HTR-8/SVneo (cell line): ENCODE measurements at places on chromosomes 1 and 21.

DNA sequence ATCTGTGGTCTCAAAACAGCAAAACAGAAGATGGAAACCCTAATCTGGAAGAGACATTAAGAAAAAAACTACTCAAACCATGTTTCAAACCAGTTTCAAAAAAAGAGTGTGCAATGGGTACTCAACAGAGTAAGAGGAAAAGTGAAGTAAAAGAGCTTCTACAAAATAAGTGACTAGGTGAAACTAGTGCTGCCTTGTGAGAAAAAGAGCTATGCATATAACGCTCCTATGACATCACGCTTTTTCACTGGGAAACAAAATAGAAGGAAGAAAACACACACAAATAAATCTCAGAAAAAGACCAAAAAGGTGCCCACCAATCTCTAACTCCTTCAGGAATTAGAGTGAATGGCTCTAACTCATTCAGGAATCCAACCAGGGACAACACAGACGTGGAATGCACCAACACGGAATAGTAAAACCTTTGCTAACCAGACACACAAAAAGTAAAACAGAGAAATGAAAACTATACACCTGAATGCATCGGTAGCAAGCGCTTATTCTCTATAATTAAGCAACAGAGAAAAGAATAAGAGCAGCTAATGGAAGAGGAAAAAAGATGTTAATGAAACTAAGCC lies 1.3 kb downstream of the FOXJ3 start:
- DNase-seq, result no peak

GRCh38 chr1:69595486-69595885 lies 27.8 kb downstream of the LRRC7 start:
- no peak for DNase-seq

- no peak for DNase-seq
Observed at GRCh38 chr1:90155721-90156487, 161.0 kb downstream of the ZNF326 start.

GRCh38 chr1:115141145-115141454 lies 51.8 kb upstream of the TSPAN2 start:
- no peak for DNase-seq

DNA sequence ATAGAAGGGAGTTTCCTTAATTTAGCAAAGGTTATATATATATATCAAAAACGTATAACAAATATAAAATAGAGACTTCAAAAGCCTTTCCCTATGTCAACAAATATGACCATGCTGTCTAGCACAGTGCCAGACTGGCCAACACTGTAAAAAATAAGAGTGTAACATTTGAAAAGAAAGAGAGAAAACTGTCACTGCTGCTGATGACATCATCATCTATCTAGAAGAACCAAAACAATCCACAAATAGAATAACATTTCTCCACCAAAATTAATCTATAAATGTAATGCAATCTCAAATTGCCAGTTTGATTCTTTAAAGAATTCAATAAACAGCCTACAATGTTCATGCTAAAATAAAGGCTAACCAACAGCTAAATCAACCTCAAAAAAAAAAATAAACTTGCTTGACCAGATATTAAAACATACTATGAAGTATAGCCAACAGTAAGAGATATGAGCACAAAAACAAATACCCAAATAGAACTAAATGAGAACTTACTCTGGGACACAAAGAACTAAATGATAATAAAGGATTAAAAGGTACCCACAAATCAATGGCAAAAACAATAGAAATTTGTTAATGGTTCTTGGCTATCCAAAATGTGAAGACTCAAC lies 50.2 kb downstream of the ENAH start:
- DNase-seq, result no peak

GRCh38 chr1:89276690-89277089 lies 4.0 kb upstream of the GBP5 start:
- no peak for DNase-seq

DNA sequence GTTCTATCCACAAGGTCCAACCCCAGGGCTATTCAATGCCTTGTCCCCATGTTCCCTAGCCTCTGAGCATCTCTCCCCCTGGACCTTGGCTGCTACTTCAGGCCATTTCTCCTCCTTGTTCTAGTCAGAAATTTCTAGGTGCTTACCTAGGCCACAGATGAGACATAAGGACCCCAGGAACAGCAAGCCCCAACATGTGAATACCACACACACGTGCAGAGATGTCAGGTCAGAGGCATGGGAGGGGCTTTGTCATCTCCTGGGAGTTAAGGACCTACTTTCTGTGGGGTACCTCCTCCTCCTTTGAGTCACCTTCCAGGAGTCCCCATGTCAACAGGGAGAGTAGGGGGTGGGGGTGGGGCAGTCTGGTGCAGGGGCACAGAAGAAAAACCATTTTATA lies 7.1 kb upstream of the RGS16 start:
- DNase-seq, result no peak

- no peak for DNase-seq
Observed at GRCh38 chr1:195733826-195734225, 874.4 kb downstream of the KCNT2 start.

DNA sequence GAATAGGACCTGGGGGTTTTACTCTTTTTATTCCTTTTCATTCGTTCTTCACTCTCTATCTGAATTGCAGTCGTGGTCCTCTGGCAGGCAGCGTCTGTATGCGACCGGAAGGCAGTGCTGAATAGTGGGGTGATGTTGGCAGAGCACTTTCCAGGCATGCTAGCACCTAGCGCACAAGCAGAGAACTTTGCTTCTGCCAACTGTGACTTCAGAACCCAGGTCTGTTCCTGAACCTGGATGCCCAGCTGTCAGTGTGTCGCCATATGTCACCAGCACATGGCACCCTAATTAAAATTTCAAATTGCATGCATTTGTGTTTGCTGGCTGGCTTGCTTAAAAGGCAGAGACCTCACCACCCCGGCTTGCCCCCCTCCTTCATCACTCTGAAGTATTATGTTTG lies 116.2 kb downstream of the NFIA start:
- DNase-seq, result no peak

- DNase-seq, result no peak
Observed at GRCh38 chr1:115505148-115505571, 136.6 kb upstream of the VANGL1 start.

GRCh38 chr1:83959824-83960498 lies 39.0 kb downstream of the TTLL7 start:
- DNase-seq, result no peak

DNA sequence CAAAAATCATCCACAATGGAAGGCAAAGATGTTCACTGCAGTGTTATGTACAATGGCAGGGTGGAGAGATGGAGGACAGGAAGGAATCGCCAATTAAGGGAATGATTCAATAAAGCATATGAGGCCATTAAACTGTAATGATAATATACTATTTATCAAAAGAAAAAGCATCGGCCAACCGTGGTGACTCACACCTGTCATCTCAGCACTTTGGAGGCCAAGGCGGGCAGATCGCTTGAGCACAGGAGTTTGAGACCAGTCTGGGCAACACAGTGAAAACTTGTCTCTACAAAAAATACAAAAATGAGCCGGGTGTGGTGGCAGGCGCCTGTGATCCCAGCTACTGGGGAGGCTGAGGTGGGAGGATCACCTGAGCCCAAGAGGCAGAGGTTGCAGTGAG lies 89.1 kb downstream of the SSBP3 start:
- DNase-seq, result no peak

- DNase-seq, result peak; percentile 97
Observed at GRCh38 chr21:45366931-45367401, 38.0 kb upstream of the COL18A1 start.

DNA sequence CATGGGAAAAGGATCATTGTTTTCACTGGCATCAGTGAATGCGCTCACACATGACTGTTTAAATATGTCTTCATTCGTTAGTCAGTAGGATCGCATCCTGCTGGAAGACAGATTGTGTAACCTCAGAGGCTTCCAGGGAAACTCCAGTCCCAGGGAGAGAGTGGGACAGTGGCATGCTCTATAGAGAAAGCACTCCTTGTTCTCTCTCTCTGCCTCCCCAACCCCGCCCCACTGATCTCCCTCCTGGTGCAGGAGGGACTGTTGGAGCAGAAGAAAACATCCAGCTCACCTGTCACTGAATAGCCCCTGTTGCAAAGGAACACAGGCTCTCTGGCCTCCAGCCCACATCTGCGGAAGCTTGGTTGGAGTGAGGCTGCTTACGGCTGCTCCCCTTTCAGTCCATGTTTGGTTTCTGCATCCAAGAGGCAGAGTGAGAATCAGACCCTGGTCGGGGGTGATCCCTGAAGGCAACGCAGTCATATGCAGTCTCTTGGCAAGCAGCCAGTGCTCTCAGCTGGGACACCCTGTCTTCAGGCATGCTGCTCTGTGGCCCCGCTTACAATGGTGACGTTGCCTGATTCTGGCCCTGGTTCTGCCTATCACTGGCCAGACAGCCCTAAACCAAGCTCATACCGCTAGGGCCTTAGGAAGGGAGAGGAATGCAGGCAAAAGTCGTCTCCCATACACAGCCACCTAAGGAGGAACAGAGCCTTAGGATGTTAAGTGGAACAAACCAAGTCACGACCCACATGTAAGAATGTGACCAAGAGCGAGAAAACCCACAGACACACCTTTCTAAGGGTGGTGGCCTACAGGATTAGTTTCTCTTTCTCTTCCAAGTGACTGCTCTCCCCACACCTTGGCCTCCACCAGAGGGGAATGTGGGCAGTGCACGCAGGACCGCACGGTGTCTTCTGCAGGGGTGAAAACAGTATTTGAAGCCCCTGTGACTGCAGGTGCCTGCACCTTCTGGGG lies 39.7 kb downstream of the BACE2 start:
- DNase-seq, result no peak

- DNase-seq, result no peak
Observed at GRCh38 chr1:32266921-32267591, 16.0 kb downstream of the LCK start.

GRCh38 chr1:1063945-1064831 lies 9.9 kb downstream of the RNF223 start:
- peak; percentile 95 for DNase-seq

DNA sequence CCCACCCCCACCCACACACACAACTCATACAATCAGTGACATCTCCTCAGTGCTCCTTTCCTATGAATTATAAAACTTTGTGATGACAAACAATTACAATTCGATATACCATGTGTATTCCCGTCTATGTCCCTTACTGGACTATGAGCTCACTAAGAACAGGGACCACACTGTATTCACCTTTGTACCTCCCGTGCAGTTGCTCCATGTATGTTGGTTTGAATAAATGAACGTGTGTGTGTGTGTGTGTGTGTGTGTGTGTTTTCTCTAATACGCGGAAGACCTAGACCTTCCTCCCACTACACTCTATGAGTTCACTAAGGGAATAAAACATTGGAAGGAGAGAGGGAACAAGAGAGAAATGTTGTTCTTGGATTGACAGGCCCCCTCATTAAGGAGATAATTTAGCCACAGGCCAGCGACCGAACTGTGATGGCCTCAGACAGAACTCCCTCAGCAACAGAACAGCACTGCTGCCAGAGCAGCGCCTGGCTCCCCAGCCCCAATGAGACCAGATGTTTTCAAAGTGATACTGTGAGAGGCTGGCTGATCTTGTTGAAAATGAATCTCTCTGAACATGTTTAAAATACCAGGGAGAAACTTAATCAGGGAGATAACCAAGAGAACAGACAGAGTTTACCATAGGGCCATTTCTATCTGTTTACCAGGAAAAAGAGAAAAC lies 21.7 kb downstream of the BCAR3 start:
- DNase-seq, result no peak

DNA sequence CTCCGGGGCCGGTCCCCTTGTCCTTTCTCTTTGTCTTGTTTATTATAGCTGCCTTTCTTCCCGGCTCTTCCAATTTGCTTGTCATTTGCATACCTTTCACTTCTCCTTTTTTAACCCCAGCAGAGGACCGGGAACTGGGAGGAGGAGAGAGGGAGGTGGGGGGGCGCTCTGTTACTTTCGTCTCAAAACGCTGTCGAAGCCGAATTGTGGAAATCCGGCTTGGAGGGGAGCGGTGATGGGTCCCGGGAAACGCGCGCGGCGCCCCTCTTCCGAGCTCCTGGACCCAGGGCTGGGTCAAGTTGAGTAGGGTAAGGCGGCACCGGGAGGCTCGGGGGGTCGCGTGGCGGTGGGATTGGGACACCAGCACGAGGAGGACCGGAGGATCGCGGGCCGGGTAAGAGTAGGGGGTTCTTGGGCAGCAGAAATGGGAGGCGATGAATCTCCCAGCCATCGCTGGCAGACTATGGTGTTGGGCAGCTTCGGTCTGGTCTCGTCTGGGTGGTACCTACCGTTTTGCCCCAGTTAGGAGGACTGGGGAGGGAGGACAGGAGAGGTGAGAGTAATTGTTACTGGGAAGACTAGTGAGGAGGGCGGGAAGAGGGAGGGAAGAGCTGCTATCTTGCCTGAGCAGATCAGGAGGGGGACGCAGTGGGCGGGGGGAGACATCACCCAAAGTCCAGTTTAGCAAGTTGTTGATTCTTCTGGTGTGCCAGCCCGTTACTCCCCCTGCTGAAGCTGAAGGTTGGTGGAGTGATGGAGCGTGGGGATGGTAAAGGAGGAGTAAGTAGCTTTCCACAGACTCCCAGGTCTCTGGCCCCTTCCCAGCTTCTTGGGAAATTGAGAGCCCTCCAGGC lies 1.5 kb downstream of the PROX1 start:
- DNase-seq, result no peak

GRCh38 chr1:63651161-63651701 lies 58.0 kb downstream of the PGM1 start:
- no peak for DNase-seq

DNA sequence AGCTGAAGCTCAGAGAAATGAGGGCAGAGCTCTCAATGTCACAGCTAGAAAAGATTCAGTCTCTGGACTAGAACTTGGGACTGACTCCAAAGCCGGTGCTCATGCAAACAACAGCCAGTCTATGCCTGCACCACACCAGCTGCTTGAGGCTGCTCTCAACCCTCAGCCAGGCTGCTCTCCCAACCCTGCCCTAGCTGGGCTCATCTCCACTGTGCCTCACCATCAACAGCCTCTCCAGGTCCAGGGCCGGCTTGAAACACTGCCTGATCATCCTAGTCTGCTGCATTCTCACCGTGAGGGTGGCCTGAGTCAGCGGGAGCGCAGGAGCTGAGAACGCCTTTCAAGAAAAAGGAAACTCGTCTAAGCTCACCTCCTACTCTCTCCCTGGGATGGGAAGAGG lies 94.5 kb downstream of the PTPRU start:
- DNase-seq, result no peak

DNA sequence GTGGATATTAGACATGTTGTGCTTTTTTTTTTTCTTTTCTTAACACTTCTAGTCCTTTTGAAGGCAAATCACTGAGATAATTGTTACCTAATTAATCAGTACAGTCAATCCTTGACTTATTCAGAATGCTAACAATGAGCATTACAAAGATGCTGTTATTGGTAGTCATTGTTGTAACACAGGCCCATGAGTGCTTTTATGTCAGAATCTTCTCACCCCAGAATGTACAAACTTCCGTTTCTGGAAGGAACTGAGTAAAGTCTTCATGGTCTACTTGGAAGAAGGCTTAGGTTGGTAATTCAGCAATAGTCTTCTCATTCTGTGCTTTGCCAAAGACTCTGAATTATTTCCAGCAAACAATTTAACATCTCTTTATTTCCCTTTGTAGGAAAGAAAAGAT lies 3.1 kb downstream of the KCNK1 start:
- DNase-seq, result no peak

DNA sequence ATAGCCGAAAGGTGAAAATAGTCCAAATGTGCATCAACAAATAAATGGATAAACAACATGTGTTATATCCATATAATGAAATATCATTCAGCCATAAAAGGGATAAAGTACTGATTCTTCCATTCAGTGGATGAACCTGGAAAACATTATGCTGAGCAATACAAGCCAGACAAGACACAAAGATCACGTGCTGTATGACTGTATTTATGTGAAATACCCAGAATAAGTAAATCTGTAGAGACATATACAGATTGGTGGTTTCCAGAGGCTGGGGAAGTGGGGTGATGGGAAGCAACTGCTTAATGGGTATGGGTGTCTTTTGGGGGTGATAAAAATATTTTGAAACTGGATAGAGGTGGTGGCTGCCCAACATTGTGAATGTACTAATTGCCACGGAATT lies 13.3 kb upstream of the GSTM4 start:
- DNase-seq, result no peak

GRCh38 chr1:162036163-162036562 lies 12.5 kb upstream of the OLFML2B start:
- no peak for DNase-seq
